ENCODE measurements at places on chromosomes 7 and 10.

GRCh38 chr7:150335108-150335773 lies 6.2 kb downstream of the RARRES2 start:
- no peak for DNase-seq

GRCh38 chr10:74084955-74085354 lies 65.7 kb downstream of the AP3M1 start:
- no peak for DNase-seq

- DNase-seq: no peak
Measured at GRCh38 chr10:92712016-92712889, 22.5 kb downstream of the HHEX start.

DNA sequence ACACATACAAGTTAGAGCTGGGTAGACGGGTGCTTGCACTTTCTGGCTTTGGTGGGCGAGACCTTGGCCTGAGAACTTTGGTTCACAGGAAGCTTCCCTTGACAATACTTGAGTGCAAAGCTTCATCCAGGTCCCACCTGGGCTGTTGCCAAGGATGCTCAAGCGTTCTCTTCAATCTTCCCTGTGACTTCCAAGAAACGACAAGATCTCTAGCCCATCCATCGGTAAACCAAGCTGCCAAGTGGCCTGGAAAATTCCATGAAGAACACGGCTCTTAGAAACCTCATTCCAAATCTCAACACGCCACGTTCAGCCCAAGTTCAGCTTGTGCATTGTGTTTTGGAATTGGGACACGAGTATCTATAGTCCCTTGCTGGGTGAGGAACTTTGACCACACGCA lies 84.7 kb downstream of the CHST15 start:
- DNase-seq: no peak

- no peak for DNase-seq
Measured at GRCh38 chr10:5551531-5552375, 27.0 kb downstream of the CALML3 start.

DNA sequence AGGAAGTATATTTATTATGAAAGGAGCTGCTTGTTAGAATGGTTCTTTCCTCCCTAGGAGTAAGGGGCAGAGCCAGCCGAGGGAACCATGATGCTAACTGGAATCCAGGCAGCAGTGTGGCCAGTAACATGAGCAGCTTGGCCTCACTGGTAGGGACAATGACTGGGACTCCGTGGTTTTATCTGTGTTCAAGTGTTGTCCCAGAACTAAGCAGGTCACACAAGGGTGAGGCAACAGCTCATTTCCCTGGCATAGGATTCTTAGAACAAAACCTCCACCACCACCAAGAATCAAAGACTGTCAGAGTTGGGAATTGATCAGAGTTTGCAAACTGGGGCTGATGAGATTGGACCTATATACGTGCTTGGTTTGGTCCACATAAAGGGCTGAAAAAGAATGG lies 138.9 kb upstream of the COBL start:
- no peak for DNase-seq

GRCh38 chr10:129771991-129772431 lies 192.1 kb downstream of the EBF3 start:
- no peak for DNase-seq

GRCh38 chr7:141185369-141185967 lies 111.6 kb downstream of the TMEM178B start:
- no peak for DNase-seq

DNA sequence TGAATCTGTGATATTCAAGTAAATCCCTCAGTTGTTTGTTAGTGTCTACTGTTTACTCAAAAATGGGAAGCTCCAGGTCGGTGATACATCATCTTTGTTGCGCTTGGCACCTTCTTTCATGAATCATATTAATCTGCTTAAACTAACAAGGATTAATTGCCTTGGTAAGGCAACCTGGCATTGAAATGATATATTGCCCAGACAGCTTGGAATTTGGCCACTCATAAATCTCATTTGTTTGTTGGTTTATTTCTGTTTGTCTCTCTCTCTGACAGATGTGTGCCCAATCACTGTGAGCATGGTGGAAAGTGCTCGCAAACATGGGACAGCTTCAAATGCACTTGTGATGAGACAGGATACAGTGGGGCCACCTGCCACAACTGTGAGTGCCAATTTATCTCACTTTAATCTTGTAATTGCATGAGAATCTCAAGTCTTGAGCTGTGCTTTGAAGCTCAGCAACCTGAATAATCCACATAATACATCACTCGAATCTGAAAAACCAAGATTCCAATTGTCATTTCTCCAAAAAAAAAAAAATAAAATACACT lies 1104.8 kb upstream of the C7orf33 start:
- no peak for DNase-seq

GRCh38 chr7:44061645-44062179 lies 3.7 kb downstream of the PGAM2 start:
- DNase-seq: no peak

DNA sequence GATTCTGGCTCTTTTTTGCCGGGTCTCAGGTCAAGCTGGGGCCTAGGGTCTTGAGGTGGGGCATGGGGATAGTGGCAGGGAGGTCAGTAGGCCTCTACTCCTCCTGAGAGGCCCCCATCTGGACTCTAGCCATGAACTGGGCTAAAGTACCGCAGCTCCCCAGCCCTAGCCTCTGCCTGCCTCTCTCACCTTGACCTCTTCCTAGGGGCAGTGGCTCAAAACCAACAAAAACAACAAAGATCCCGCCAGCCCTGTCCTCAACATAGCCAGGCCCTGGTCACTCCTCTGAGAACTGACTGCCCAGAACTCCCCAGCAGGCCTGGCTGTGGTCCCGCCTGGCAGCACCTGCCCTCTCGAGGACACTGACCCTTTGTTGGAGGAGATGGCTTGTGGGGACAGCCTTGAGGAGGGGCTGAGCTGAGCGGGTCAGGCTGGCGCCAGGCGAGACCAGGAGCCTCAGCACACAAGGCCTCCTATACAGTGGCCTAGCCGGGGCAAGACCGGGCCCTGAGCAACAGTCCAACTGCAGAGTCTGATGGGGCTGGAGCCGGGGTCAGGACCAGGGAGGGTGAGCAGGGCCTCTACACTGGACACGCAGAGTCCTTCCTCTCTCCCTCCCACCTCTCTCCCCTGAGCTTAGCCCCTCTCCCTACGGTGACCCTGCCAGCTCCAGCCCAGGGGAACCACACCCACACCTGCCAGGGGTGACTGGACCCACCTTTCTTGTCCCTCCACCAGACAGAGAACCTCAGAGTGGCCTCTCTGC lies 11.6 kb upstream of the PPIF start:
- DNase-seq: peak; percentile 95

DNA sequence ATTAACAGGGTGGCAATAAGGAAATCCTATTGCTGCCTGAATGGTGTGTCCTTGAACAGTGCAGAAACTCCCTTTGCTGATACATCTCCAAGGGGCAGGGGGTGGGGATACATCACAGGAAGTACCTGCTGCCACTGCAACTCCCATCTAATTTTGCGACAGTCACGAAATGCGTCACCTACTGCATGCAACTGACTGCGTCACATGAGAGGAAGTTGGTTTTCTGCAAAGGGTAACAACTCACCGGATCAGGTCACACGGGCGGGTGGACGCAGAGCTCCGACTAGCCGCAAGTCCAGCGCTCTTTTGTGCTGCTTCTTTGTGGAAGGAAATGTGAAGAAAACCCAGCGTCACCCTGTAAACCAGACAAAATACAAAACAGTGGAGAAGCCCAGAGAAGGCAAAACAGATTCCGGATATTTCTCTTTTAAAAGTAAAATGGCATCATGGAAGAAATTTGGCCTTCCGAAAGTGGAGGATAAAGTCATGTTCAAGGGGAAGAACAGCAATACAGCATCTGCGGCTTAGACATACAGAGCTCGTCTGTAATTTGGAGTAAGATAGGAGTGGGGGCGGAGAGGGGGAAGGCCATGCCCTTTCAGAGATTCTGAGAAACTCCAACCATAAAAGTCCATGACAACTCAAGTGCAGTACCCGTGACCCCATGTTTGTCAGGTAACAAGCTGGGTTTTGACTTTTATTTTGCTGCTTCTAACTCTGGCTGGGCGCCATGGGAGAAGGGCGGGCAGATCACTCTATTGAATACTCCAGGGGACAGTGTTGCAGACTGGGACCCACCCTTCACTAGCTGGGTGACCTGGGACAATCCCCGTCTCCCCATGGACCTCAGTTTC lies 32.3 kb upstream of the PLEKHS1 start:
- DNase-seq: no peak

GRCh38 chr10:126468876-126469643 lies 80.8 kb upstream of the ADAM12 start:
- DNase-seq: no peak

GRCh38 chr10:68342909-68343516 lies 10.3 kb upstream of the PBLD start:
- DNase-seq: no peak

DNA sequence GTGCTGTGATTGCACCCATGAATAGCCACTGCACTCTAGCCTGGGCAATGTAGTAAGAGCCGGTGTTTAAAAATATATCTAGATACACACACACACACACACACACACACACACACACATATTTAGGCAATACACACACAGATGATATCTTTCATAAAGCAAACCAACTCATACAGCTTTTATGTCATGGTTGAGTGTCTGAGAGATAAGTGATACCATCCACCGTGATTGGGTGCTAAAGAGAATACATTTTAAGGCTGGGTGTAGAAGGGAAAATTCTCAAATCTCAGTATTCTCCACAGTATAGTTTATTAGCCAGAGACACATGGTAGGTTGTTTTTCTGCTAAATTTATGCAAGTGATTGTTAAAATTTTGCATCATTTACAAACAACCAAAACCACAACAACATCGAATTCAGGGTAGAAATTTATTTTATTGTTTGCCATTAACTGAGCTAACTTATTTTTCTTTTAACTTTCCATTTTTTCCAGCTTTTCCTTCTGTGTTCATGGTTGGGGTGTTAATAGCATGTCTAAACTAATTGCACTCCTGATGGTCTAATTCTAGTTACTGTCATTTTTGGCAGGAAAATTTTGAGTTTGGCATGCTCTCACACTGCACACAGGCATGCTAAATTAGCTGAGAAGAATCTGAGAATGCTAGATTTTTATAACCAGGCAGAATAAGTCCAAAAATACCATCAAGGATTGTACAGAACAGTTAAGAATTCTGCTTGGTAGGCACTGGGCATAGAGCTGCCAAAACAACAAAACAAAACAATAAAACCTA lies 57.9 kb upstream of the SYPL1 start:
- DNase-seq: no peak

DNA sequence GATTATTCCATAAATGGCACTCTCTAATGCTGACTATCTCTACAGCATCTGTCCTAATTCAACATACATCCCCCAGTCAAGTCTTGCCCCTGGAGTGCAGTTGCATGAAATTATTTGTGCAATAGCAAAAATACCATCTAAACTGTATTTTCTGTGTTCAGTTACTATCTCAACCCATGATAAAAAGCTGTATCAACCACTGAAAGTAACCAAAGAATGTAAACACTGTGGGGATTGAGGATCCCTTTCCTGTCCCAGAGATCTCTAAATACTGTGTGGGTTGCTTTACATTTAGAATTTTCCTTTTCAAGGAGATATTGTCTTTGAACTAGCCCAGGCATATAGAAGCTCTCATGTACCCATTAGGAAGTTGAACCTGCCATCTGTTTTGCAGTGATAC lies 23.9 kb upstream of the DGKI start:
- no peak for DNase-seq

DNA sequence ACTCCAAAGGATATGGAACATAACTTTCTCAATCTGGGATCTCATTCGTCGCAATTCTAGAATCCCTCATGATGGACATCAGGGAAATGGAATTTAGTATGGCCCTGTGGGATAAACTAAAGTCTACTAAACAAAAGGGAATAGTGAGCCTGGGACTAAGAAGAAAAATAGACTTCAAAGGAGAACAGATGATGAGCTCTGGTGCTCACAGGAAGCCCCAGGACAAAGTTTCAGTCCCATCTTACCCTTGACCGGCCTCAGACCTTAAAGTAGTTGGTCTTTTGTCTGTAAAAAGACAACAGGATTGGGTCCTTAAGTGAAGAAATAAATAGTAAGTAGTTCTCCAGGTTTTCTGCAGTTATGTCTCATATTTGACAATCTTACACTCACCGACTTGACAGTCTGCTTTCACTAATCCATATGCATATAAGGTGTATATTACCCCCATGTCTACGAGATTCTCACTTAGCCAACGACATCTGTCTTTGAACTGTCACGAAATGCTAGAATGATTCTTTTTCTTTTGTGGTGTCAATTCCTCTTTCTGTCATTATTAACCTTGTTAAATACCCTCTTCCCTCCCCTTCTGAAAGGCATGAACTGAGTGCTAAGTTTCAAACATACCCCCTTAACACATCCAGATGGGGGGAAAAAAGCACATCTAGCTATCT lies 10.9 kb upstream of the IKZF1 start:
- no peak for DNase-seq

DNA sequence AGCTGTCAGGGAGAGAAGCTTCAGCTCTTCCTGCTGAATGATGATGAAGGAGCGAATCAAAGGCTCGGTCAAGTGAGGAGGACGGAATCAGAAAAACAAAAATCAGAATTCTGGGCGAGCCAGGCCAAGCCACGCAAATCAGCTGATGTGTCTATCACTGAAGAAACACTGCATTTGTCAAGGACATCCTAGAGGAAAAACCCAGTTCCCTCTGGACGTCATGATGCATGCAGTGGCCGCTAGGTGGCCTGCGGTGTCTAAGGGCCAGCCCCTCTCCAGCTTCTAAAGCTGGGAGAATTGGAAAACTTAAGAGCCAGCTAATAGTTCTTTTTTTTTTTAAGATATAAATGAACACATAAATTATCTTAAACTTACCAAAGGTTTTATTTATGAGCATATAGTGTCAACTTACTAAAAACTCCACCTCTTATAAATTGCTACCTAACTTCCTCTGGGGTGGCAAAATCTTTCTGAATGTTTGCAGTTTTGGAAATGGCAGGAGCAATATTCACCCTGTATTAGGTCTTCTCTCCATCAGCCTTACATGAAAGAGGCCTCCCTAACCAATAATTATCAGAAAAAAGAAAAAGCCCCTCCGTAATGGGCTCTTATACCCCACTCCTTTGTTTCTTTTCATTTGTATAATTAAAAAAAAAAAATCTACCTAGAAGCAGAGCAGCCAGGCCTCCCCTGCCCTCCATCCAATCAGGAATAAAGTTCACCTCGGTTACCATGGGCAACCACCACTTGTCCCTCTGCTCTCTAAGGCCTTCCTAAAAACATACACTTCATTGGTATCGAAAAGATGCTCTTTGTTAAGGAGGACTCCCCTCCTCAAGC lies 186.8 kb downstream of the USP6NL start:
- peak; percentile 52 for DNase-seq

DNA sequence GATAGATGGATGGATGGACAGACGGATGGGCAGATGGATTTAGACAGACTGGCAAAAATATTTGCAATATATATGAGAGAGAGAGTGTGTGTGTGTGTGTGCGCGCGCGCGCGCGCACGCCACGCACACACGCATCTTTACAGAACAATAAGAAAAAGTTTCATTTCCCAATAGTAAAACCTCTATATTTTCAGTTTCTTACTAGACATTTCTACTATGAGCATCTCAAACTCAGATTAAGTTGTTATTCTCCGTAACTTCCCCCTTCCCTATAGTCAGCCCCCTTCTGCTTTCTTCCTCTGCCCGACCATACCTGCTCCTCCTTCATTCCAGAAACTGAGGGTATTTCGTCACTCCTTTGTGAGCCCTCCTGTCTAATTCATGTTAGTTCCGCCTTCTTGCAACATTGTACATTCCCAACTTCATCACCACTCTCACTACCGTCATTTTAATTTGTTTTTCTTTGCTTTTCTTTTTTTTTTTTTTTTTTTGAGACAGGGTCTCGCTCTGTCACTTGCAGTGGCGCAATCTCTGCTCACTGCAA lies 154.4 kb upstream of the SH2B2 start:
- DNase-seq: no peak
